Uterine smooth muscle cell (primary cell): ENCODE measurements at places on chromosomes 1 and 21. TPM values are rescaled to one million over a fixed set of nuclear protein-coding genes. Genes with fewer than 3 reads are reported as not detected.

The KCNJ6 gene
- not detected in 2 replicates for total RNA-seq

The OR2AK2 gene
- 0.25 TPM in 1 of 2 replicates, not detected in the other for total RNA-seq

The MYOC gene
- 0.11 and 0.25 TPM in 2 replicates for total RNA-seq

The TTLL7 gene
- total RNA-seq, result 20.7 and 20.9 TPM in 2 replicates

The CENPL gene
- total RNA-seq, result 15.6 and 34.6 TPM in 2 replicates

The IPO9 gene
- total RNA-seq, result 21.6 and 25.7 TPM in 2 replicates

The DCST2 gene
- 0.11 TPM in 1 of 2 replicates, not detected in the other for total RNA-seq

The PHACTR4 gene
- 5.2 and 5.9 TPM in 2 replicates for total RNA-seq

The TMEM51 gene
- 7.9 and 11.5 TPM in 2 replicates for total RNA-seq

The TMEM52 gene
- total RNA-seq, result 0.11 and 0.25 TPM in 2 replicates

The BRDT gene
- total RNA-seq, result not detected in 2 replicates

The MMEL1 gene
- 0.22 TPM in 1 of 2 replicates, not detected in the other for total RNA-seq

The DISP1 gene
- total RNA-seq, result 4.2 and 5.0 TPM in 2 replicates

The TMPRSS3 gene
- total RNA-seq, result not detected in 2 replicates

The REN gene
- 0.62 and 0.77 TPM in 2 replicates for total RNA-seq
